T-cell (primary cell): ENCODE measurements at places on chromosomes 13 and 19.

DNA sequence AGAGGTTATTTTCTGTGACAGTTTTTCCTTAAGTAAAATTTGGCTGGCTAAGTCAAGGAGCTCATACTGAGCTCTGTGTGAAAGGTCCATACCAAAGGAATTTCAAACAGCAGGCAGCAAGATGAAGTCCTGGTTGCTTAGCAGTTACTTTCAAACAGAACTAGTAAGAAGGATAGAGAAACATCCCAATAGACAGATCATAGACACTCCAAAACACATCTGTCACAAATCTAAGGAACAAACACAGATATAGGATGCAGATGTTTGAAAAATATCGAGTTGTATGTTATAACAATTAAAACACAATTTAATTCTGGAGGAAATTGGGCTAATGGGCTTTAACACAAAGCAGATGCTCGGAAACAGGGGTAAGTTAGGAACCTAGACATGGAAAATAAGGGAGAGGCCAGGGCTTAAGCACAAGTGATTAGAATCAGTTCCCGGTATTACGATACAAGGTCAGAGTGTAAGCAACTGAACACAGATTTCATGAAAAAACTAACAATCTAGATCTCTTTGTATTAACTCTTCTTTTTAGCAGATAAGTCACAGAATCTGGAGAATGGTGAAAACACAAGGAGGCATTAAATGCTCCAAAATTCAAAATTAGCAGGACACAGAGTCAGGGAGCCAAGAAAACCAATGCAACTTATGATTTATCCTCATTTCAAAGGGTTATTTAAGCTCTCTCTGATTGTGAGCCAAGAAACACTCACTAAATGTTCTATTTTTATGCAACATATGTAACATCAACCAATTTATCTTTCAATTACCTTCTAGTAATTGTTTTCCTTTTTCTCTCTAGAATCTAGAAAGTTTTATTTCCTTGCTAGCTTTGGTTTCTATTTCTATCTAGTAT is 1992.9 kb upstream of the PCDH20 start:
- no peak for DNase-seq

DNA sequence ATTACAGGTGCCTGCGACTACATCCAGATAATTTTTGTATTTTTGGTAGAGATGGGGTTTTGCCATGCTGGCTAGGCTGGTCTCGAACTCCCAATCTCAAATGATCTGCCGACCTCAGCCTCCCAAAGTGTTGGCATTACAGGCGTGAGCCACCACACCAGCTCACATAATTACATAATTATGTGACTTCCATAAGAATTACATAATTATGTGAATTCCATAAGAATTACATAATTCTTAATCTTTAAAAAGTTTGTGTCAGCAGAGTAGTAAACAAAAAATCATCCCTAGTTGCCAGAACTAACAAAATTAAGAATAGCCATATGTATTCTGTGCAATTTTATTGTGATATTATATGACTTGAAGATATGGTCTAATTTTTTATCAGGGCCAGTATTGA is 25.6 kb downstream of the IFT88 start:
- no peak for DNase-seq

GRCh38 chr13:48412881-48413351 is at the start of gene LPAR6:
Gene LPAR6, minus strand, starts transcription at chr13:48413113. Its CDS starts 690 bp downstream, at chr13:48412423.
- no peak for DNase-seq

- DNase-seq = no peak
Observed at GRCh38 chr13:106260352-106260751, 275.1 kb downstream of the EFNB2 start.

GRCh38 chr19:52533901-52534300 is 6.4 kb downstream of the ZNF808 start:
- no peak for DNase-seq

GRCh38 chr19:50833117-50833801 is at the start of gene KLK15:
Gene KLK15, minus strand, starts transcription at chr19:50833574. Its CDS starts 2,082 bp downstream, at chr19:50831492.
- DNase-seq = no peak

- no peak for DNase-seq
Observed at GRCh38 chr19:15640294-15640903, at the start of gene CYP4F3. Gene CYP4F3, plus strand, starts transcription at chr19:15640897. Its CDS starts 519 bp downstream, at chr19:15641416.

DNA sequence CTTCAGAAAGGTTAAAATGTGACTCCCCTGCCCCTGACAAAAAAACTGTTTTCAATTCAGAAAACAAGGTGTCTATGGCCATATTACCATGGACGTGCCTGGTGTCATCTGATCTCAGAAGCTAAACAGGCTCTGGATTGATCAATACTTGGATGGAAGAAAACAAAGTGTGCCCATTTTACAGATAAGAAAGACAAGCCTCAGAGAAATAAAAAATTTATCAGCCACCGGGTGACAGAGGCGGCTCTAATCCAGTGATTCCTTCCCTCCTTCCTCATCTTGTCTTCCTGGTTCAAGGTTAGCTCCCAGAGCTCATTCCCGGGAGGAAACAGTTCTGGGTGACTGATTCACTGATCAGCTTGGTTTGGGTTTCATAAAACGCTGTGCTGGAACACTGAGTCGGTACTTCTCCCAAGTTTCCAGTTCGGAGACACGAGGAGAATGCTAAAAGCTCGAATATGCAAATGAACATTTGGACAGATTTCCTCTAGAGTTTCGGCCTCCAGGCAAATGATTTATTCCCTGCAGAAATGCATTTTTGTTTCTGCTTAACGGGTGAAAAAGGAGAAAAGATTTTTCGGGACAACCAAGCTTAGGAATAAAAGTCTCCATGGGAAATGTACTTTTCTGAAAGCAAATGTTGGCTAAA is 211.2 kb downstream of the UQCRFS1 start:
- DNase-seq = no peak

DNA sequence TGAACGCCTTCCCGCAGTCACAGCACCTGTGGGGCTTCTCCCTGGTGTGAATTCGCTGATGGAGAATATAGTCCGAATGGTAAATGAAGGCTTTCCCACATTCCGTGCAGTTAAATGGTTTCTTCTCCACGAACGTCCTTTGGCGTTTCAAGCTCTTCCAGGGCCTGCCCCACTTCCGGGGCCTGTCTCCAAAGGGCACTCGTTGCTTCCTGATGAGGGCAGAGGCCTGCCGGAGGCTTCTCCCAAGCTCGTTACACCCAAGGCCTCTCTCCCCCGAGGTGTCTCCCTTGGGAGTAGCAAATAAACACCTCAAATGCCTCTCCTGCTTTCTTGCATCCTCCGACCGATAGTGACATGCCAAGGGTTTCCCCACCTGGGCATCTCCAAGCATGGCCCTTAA is 34.3 kb downstream of the ZNF473 start:
- DNase-seq = no peak

DNA sequence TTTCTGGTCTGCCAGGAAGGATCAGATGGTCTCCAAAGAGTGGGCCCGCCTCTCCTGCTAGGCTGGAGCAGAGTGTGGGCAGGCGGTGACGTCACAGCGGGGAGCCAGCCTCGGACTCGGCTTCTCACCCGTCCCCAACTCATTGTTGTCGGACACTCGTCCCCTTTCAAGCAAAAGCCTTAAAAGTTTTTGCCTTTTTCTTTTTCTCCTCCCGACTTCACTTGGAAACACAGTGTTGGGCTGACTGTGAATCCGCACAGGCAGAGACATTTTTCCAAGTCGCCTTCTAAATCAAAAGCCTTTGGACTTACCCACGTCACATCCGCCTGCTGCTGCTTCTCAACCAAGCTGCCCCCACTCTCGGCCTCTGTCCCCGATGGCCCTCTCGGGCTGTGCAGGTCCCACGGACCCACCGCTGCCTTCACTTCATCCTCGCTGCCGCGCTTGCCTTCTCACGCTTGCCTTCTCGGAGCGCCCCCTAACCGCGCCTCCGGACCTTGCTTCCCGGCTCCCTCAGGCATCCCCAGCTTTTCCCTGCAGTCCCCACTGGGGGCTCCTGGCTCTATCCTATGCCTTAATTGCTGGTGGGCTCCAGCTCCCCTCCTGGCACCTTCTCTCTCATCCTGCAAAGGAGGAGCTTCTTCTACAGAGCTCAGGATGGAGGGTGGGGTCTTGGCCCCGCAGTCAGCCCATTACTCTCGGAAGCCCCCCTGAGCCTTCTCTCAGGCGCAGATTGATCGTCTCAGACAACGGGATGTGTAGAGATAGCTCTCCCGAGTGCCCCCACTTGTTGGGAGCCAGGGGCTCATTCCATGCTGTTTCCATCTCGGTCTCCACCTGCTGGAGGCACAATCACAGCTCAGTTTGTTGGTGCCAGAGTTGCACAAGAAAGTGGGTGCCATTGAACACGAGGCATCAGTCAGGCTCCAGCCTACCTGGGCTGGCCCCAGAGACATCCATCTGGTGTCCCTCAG is 3.9 kb upstream of the ZNF135 start:
- DNase-seq = no peak

- DNase-seq = no peak
Observed at GRCh38 chr19:33690378-33691029, 68.8 kb downstream of the CHST8 start.

DNA sequence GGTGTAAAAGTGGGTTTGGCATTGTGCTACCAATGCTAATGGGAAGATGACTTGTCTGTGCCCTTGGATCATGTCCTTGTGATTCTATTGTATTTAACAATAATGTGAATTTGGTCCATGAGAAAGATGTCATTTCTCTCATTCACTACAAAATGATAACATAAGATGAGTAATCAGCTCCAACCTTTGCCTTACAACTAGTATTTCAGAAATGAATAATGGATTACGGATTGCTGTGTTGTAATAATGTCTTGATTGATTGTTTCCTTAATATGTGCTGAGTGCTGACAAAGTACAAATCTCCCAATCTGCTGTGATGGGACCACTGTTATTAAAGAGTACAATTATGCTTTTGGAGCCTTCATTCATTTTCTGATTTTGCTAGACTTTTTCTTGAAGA is 375.0 kb downstream of the PCDH9 start:
- no peak for DNase-seq

DNA sequence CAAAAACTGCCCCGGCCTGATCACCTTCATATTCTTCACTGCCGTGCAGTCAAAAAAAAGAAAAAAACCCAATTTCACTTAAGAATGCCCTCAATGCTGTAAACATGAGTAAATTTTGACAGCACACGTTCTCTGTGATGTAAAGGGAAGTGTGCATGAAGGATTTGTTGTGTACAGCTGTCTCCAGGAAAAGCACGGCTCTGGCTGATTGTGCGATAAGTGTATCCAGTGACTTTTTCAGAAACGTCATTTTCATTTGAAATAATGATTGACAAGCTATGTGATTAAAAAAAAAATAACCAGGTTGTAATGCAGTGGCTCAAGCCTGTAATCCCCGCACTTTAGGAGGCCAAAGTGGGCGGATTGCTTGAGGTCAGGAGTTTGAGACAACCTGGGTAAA is 39.6 kb downstream of the ANKRD10 start:
- no peak for DNase-seq

DNA sequence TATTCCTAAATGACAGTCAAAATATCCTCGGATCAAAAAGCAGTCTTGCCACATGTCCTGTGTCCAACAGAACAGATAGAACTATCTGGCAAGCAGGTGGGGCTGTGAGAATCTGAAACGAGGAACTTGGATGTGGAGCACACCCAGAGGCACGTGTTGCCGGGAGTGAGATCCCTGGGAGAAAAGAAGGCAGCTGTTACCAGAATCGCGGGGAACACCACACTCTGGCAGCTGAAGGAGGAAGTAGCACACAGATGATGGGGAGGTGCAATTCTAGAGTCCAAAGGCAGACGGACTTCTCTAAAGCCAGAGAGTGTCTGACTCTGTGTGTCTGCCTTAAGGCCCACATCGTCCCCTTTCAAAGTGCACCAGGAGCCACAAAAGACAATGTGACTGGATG is 22.3 kb downstream of the SLC7A1 start:
- no peak for DNase-seq

DNA sequence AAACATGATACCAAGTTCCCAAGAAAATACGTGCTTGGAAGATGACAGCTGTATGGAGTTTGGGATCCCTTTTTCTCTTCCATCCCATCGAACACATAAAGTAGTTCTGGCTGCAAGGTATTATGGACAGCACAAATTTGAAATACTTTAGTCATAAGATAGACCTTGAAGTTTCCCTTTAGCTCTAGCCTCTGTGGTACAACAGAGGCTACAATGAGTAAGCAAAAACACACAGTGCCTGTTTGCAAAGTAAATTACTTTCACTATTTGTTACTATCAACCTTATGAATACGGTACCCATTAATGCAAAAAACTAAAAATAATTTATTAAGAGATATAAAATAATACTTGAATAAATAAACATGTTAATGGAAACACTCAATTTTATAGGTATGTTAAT is 21.0 kb upstream of the LRCH1 start:
- DNase-seq = no peak

DNA sequence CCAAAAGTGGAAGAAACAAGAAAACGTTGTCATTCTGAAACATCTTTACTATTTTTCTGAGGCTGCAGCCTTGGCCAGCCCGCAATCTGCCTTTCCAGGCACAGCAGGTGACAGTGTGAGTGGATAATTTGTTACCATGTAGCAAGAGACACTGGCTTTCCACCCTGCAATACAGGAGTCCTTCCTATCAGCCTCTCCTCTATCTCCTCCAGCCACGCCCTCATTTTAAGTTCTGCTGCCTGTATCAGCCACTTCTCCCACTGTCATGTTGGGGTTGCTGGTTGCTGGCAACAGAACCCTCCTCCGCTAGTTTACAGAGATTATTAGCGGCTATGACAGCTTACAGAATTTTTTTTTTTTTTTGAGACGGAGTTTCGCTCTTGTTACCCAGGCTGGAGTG is 7.7 kb upstream of the LGALS7 start:
- no peak for DNase-seq

- no peak for DNase-seq
Observed at GRCh38 chr19:33804021-33804799, 7.5 kb downstream of the KCTD15 start.

GRCh38 chr13:111314852-111315251 is 5.6 kb upstream of the TEX29 start:
- no peak for DNase-seq

GRCh38 chr13:23668562-23668961 is 98.3 kb downstream of the TNFRSF19 start:
- DNase-seq = no peak

GRCh38 chr19:5536337-5536894 is 31.3 kb downstream of the TINCR start:
- DNase-seq = no peak

DNA sequence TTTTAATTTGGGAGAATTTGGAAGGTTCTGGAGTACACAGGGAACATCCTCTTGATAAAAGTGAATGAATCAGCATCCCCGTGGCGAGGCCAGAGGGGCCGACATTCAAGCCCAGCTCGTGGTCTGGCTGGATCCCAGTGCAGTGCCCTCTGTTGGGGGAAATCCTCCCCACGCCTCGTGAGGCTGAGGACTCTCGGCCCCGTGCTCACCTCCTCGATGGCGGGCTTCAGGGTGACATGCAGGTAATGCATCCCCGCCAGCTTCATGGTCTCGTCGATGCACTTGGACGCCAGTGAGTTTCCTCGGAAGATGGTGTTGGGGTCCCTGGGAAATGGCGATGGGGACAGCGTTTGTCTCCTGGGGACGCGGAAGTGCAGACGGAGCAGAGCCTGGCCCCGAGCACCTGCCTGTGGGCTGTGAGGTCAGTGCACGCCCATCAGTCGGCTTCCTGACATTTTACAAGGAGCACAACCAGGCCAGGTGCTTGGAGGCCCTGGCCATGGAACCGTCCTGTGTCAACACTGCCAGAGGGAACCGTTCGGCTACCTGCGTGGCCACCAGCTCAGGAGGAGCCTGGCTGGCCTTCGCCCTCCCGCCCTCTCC is 43.3 kb upstream of the C13orf46 start:
- DNase-seq = no peak
